ENCODE measurements at places on chromosomes 4 and X.

- no peak for DNase-seq
These were observed 14.9 kb upstream of the PIM2 start for GRCh38 chrX:48933757-48934156.

GRCh38 chr4:184370711-184371389 lies 103.5 kb downstream of the IRF2 start:
- no peak for DNase-seq

- DNase-seq: no peak
These were observed 46.8 kb downstream of the MXRA5 start for GRCh38 chrX:3299636-3300035.

DNA sequence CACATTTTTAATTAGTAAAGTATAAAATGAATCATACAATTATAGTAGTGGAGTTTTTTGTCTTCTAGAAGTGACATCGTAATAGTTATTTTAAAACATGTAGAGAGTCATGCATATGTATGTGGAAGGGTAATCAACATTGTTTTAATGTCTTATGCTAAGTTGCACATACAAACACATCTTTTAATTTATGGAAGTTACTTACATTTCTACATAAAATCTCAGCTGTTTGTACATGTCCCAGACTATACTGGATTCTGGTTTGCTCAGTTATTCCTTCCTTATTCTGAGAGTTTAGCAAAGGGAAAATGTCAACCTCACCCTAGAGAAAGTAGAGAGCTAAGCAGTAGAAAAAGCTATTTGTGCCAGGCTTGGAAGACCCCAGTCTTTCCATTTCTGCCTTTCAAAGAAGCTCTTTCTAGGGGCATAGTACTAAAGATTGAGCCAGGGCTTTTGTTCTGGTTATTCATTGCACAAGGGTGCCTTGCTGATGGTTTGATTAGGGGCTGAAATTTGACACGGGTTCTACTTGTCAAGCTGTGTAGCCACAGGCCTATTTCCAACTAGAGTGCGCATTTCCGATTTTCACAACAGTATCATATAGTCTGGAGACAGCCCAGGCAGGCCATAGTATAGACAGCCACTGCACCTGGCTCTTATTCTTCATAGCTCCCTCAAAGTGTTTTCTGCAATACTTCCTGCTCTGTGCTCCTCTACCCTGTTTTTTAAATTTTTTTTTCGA lies 106.3 kb downstream of the RPA4 start:
- no peak for DNase-seq

DNA sequence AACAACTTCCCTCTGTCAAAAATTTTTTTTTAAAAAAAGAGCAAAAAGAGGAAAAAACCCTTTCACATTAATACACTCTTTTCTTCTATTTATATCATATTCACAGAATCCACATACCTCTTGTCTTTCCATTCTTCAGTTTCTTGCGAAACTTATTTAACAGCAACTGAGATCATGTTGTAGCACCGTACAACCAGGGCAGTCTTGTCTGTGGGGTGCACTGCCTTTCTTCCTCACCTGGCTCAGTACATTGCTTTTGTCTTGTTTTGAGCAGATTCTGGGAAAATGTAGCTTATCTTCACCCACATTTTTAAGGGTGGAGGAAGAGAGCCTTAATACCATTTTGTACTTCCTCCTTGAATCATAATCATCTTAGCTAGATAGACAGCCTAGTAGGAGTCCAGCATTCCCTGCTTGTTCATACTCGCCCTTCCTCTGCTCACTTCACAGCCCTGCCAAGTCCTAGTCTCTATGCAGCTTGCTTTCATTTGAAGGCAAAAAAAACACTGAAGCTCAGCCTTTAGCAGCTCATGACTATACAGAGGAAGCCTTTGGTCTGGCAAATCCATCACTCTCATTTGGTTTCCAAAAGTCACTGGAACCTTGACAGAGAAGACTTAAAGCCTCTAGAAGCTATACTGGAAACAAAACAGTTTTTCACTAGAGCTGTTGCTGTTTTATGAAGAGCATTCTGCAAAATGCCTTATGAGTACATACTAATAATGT lies 140.6 kb upstream of the BANK1 start:
- no peak for DNase-seq

DNA sequence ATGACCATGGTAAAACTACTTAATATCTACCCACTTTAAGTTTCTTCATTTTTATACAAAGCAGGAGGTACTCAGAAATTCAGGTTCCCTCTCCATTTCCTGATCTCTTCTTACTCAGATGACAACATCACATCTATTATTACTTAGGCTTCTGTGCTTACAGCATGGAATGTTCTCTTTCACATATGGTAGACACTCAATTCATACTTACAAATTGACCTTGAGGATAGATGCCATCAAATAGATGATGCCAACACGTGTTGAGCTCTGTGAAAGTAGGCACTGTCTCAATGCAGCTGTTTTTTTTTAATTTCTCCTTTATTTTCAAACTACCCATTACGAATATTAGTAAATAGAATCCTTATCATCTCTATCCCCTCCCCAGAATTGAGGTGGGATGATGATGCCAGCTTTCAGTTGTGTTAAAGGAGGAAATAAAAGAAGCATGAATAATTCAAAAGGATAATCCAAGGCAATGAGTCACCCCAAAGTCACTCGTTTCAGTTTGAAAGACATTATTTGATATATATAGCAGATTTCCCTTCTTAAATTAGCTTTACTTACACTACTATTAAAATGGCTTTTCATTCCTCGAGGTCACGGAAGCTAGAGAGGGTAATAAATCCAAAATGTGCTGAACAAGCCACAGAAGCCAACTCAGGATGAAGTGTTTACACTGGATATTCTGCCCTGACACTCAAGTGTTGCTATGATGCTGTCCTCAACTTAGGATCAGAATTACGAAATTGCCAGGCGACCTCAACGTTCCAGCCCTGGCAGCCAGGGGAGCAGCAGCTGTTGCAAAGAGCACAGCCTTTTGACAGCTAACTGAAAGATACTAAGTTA lies 124.2 kb upstream of the EOLA2 start:
- DNase-seq: no peak

- no peak for DNase-seq
These were observed 382.0 kb downstream of the GABRG1 start for GRCh38 chr4:45741897-45742296.

- DNase-seq: no peak
These were observed 484.5 kb downstream of the PDGFC start for GRCh38 chr4:156487107-156487506.

DNA sequence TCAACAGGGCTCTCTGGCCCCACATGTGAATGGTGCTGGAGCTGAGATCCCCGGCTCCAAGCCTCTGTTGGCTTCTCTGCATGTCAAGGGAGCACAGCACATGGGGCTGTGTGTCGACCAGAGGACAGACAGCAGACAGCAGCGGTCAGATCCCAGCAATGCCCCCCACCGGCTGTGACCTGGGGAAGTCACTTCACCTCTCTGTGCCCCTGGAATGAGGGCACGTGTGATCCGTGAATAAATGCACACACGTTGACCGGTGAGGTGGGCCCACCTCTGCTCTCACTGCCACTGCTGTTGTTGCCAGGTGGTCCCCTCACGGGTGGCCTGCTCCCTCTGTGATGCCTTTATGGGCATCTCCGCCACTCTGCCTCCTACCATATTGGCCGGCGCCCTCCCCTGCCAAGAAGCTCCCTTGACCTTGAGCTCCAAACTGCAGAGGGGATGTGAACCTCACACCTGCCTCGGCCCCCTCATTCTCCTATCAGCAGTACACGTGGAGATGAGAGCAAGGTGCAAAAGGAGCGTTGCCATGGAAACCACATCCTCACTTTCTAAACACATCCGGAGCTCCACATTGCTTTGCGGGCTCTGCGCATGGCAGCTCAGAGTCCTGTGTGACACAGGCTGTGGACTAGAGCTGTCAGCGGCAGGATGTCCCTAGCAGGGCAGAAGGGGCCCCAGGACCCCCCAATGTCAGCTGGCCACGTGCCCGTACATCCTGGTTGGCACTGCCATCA lies 75.4 kb downstream of the ABLIM2 start:
- no peak for DNase-seq

DNA sequence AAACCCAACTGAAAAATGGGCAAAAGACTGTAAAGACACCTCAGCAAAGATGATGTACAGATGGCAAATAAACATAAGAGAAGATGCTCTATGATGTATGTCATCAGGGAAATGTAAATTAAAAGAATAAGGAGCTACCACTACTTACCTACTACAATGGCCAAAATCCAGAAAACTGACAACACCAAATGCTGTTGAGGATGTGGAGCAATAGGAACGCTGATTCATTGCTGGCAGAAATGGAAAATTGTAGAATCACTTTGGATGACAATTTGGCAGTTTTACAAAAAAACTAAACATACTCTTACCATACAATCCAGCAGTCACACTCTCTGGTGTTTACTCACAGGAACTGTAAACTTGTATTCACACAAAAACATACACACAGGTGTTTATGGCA lies 222.3 kb upstream of the LDB2 start:
- no peak for DNase-seq

GRCh38 chr4:180363815-180364214 lies 1879.4 kb upstream of the TENM3 start:
- DNase-seq: no peak

- DNase-seq: no peak
These were observed 15.5 kb upstream of the PDZD4 start for GRCh38 chrX:153845842-153846241.

DNA sequence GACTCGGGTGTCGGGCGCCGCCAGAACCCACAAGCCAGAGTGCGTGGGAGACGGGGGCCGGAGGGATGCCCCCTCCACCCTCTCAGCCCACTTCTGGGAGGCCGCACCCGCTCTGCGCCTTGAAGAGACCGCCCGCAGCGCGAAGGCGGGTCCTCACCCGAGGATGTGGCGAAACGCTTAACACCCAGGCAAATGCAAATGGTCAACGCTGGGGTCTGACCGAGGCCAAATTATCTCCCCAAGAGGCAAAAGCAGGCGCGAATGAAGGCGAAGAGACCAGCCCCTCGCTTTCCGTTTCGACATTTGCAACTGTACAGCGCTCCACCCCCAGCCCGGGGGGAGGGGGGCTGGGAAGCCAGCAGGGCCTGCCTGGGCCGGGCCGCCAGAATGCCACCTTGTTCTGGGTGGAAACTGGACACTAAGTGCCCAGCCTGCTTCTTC lies 137.7 kb upstream of the ZIC3 start:
- DNase-seq: no peak

GRCh38 chr4:110442309-110442708 lies 33.6 kb upstream of the ENPEP start:
- no peak for DNase-seq

DNA sequence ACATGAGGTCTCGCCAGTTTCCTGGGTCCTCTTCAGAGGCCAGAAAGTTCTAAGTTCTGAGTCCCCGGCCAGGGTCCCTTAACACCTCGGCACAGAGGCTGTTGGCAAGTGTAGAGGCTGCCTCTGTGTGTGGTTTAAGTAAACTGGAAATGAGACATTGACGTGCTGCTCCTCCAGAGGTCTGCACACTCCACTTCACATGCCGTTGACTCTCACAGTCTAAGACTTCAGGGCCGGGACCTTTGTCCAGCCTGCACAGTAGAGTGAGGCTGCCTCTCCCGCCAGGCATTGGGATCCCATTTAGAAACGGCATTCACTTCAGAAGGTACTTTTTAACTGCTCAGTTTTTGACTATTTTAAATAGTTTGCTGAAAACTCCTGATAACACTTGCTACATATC lies 10.6 kb upstream of the TADA2B start:
- no peak for DNase-seq

GRCh38 chrX:18278449-18278848 lies 57.8 kb upstream of the BEND2 start:
- DNase-seq: no peak

DNA sequence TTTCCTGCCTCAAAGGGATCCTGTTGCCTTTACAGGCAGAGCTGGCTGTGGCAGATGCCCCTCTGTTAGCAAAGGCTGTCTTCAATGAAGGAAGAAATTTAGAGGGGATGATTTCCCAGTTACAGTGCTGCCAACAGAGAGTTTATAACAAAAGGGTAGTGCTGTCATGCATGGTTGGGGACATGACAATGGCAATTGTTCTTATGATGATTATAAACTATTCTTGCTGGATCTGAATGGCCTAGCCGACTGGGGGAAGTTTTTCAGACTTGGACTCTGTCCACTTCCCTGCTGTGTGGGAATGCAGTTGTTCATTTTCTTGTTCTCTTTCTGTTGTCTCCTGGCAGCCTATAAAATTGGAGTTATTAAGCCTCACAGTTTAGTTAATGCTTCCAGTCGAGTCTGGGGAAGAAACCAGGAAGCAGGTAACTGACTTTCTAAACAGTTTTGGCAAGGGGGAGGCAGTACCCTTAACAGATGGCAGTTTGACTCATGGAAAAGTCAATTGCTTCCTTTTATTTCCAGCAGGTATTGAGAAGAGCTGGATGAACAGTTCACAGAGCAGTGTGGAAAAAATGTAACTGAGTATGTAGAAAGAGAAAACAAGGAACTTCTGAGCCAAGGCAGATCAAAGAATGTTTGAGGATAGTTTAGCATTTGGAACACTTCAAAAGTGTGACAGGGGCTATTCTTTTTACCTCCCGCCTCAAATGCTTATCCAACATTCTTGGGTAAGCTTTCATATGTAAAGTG lies 582.6 kb downstream of the RAPGEF2 start:
- DNase-seq: no peak

DNA sequence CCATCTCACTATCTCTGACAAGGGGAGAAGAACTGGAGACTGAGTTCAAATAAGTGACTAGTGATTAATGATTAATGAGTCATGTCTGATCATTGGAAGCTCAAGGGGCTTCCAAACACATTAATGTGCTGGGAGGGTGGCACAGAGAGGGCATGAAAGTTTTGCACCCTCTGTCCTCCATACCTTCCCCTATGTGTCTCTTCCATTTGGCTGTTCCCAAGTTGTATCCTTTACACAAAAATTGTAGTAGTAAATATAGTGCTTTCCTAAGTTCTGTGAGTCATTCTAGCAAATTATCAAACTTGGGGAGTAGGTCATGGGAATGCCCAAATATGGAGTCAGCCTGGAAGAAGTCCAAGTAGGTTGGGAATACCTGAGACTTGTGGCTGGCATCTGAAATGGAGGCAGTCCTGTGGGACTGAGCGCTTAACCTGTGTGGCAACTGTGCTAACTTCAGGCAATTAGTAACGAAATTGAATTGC lies 4.1 kb upstream of the FAM200B start:
- DNase-seq: no peak

DNA sequence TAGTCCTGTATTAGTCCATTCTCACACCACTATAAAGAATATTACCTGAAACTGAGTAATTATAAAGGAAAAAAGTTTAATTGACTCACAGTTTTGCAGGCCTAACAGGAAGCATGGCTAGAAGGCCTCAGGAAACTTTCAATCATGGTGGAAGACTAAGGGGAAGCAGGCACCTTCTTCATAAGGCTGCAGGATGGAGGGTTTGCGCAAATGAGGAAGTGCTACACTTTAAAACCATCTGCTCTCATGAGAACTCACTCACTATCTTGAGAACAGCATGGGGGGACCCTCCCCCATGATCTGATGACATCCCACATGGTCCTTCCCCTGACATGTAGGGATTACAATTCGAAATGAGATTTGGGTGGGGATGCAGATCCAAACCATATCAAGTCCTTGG lies 12.1 kb upstream of the MAGEA11 start:
- DNase-seq: no peak

DNA sequence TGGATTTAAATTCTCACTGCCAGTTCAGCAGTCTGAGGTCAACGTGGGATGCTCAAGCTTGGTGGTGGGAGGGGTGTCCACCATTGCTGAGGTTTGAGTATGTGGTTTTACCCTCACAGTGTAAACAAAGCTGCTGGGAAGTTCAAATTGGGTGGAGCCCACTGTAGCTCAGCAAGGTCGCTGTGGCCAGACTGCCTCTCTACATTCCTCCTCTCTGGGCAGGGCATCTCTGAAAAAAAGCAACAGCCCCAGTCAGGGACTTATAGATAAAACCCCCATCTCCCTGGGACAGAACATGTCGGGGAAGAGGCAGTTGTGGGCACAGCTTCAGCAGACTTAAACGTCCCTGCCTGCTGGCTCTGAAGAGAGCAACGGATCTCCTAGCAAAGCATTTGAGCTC lies 14.9 kb upstream of the RRAGB start:
- no peak for DNase-seq

Measured in NCI-H748 treated with DMSO at 0.1 percent for 48 hours (cell line).